ENCODE measurements at places on chromosomes 12 and 14.

GRCh38 chr14:77189479-77189878 is 7.9 kb downstream of the TMEM63C start:
- peak; percentile 29 for DNase-seq

DNA sequence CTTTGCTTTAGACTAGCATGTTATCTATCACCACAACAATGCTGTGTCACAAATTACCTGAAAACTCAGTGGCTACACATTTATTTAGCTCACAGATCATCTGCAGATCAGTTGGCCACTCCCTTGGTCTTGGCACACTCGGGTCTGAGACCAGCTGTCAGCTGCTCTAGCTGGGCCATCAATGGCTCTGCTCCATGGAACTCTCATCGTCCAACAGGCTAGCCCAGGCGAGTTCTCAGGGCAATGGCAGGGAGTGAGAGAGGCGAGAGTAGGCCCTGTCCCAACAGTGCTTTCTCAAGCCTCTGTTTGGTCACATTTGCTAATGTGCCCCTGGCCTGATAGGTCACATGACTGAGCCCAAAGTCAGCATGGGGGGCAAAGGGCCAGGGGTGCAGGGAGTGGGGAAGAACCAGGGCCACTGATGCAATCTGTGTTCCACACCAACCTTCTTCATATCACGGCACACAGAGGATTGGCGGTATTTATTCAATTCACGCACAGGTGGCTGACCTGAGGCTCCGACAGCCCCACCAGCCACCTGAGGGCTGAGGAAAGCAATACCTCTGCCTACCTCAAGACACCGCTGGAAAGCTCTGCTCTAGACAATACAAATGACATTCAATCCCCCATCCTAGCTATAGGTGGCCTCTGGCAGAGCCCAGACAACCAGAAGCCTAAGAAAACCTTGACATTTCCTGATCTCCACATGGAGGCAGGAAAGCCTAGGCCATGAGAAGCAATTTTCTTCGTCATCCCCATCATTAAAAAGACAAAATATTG is 82.5 kb downstream of the NT5DC3 start:
- no peak for DNase-seq

- DNase-seq = no peak
Measured at GRCh38 chr12:132698341-132698740, 11.0 kb downstream of the PXMP2 start.

DNA sequence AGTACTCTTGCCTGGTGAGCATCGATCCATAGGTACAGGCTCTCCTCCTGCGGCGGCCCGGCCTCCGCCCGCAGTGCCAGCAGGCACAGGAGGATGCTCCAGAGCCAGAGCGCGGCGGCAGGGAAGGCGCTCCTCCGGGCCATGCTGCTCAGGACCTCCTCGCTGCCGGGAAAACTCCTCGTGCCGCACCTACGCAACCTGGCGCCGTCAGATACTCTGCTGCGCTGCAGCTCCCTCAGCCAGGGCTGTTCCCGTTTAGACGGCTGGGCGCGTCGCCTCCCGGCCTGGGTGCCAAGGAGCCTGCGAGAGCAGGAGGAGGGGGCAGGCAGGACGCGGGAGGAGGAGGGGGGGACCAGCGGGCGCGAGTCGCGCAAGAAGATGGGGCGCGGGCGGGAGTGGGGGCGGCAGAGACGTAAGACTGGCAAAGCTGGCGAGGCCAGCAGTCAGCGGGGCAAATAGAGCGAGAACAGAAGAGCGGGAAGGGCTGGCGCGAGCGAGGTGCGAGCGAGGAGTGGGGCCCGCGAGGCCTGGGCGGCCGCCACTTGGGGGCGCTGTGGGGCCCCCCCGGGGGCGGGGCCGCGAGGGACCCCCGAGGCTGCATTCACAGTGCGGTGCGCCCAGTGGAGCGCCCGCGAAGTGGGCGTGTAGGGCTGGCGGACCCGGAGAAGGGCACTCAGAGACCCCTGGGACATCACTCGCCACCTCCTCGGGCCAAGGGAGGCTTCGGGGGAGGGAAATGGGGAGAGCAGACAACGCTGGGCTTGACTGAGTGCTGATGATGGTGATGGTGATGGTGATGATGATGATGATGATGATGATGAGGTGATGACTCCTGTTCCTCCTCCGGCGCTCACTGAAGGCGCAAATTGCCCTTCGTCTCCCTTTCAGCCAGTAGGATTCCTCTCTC is at the start of gene WIF1:
WIF1 (minus strand) TSS at position 257 of the 907 bp plus-strand sequence; CDS start at position 143, 114 bp downstream.
- DNase-seq = peak; percentile 44

- DNase-seq = no peak
Measured at GRCh38 chr14:96131836-96132235, 72.8 kb upstream of the BDKRB2 start.

- no peak for DNase-seq
Measured at GRCh38 chr12:44428825-44429224, 447.3 kb downstream of the NELL2 start.

- no peak for DNase-seq
Measured at GRCh38 chr12:31588976-31589375, 2.0 kb downstream of the DENND5B start.

DNA sequence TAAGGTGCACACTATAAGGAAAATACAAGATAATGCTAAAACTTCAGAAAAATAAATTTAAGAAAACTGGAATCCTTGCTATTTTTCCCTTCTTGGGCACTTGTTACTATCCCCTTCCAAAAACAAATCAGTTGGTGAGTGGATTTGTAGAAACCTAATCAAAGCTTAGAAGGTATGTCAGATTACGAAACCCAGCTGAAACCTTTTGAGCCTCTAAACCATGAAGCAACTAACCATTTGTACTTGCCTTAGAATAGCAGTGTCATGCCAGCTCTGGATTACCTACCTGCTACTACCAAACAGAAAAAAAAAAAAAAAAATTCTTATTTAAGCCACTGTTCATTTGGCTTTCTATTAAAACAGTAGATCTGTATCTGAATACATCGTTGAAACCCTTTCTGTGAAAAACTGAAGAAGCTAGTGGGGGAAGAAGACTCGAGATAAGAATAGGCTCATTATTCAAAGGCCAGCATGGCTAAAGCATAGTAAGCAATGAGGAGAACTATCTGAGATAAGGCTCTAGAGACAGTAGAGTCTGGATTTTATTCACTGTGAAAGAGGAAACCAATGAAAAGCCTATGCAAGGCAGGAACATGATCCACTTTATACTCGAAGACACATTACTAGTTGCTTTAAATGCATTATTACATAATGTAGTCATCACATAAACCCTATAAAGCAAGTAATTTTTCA is 30.2 kb downstream of the OSBPL8 start:
- DNase-seq = no peak

GRCh38 chr12:127083008-127083949 is 1183.7 kb upstream of the TMEM132C start:
- peak; percentile 95 for DNase-seq

GRCh38 chr14:31927348-31927832 is 149.7 kb upstream of the ARHGAP5 start:
- no peak for DNase-seq

DNA sequence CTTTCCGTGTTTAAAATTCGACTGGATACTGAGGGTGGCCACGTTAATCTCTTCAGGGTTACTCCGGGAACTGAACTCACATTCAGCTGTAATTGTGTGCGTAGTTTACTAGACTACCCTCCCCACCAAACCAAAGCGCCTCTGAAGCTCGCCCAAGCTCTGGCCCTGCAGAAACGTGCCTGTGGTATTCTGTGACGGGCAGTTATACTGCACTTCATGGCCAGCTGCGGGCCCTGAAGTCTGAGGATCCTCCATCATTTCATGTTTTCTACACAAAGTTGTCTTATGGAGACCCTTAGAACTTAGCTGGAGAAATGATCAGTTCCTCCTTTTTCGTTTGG is 688 bp downstream of the ZNF26 start:
- no peak for DNase-seq

DNA sequence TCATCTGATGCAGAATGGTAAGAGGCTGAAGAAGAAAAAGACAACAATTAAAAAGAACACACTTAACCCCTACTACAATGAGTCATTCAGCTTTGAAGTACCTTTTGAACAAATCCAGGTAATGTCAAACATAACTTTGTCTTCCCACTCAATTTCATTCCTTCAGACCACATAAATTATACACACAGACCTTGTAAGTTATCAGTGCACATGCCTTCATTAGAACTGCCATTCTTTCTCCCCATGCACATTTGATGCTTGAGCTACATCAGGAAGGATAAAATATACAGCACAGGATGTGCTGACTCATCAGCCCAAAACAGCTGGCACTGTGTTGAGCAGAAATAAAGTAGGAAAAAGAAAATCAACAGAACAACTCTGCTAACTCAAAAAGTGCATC is 246.7 kb downstream of the PAWR start:
- no peak for DNase-seq

DNA sequence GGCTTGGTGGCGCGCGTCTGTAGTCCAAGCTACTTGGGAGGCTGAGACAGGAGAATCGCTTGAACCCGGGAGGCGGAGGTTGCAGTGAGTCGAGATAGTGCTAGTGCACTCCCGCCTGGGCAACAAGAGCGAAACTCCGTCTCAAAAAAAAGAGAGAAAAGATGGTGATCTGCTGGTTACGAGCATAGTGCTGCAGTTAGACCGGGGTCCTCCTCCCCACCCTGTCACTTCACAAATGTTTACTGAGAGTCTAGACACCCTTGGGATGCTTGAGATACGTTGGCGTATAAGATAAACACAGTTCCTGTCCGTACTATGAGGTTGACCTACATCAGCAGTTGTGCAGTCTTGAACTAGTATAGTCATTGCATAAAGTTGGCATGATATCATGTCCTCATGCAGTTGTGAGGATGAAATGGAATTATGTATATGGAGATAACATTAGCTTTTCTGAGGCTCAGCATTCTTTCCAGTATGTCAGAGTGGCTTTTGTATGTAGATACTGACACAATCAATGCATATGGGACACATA is 787 bp downstream of the ACAD10 start:
- DNase-seq = no peak

GRCh38 chr12:52296572-52297215 is 5.4 kb upstream of the KRT81 start:
- no peak for DNase-seq

DNA sequence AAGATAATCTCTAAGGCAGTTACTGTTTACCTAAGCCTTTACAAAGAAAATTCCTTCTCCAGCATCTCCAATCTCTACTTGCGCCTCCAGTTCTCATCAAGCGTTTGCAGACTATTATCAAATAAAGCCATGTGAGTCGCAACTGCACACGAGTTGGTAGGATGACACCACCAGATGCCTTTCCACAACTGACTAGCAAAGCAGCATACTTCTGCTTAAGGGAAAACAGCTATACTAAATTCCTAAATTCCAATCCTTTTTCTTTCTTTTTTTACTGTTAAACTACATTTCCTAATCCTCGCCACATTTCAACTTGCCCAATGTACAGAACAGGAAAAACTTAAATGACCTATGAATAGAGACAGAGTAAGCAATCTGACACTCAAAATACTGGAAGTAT is 166.7 kb downstream of the ITPR2 start:
- DNase-seq = no peak

- peak; percentile 57 for DNase-seq
Measured at GRCh38 chr14:60092526-60092920, 800 bp downstream of the PCNX4 start.
